HuH-7 (cell line): ENCODE measurements at places on chromosomes 12 and 14.
A peak's percentile ranks its signal among the peaks of the same experiment; 100 is the strongest.

DNA sequence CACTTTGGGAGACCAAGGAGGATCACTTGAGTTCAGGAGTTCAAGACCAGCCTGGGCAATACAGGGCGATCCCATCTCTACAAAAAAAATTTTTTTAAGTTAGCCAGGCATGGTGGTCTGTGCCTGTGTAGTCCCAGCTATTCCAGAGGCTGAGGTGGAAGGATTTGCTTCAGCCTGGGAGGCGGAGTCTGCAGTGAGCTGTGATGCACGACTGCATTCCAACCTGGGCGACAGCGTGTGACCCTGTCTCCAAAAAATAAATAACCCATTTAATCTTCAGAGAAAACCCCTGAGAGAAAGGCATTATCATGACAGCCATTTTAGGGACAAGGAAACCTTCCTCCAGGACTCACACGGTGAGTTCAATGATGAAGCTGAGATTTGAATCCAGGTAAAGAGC lies 3.7 kb upstream of the FKBP4 start:
- DNase-seq = no peak

DNA sequence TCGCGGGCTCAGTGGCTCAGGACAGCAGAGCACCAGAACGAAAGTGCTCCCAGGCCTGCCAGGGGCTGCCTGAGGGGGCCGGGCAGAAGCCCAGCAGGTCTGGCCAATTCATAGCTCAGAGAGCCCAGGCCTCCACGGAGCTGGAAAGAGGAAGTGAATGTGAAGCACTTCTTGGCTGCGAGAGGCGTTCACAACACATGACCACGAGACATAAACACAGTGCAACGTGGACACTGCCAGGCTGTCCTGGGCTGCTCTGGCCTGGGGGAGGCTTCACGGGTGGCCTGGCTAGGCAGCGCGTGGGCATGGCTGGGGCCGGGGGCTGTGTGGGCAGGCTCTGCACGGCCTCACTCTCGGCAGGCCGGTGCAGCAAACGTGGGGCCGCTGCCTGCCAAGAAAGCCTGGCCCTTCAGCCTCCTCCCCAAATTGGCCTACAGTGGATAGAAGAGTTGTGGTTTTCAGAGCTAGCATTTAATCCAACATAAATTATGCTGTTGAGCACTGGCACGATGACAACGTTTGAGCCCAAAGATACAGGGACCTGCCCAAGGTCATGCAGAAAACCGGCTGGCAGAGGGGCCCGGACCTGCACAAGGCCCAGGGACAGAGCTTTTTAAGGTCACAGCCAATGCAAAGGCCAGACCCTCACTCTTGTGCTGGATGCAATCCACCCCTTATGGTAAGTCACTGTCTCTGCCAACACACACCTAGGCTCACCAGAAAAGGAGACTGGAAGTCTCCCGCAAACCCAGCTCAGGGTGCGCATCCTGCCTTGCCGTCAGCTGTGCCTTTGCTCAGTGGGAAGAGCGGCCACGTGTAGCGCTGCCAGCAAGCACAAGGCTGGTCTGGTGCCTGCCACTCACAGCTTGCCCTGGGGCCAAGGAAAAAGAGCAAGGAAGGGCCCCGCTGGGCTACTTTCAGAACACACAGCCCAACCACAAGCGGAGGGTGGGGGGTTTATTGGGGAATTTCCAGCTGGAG lies 8.6 kb downstream of the SLC25A29 start:
- no peak for DNase-seq

DNA sequence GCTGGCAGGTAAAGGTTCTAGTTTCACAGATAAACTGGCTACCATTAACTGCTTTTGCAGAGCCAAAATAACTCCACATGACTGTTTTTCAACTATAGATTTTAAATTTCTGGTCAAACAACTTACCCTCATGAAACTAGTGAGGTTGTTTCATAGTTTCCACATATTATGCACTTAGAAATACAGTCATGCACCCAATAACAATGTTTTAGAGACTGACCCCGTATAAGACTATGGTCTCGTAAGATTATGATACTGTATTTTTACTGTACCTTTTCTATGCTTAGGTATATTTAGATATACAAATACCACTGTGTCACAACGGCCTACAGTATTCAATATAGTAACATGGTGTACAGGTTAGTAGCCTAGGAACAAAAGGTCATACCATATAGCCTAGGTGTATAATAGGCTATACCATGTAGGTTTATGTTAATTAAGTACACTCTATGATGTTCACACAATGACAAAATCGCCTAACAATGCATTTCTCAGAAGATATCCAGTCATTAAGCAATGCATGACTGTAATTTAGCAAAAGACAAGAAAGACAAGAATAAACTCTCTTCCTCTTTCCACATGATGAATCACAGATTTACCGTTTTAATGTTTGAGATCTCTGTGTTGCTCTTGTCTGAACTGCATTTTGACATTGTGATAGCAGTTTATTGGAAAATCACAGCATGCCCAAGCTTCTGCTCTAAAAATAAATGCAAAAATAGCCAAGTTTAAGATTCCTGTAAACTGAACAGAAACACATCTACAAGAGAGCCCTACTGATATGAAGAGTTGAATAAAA lies 17.1 kb downstream of the DICER1 start:
- DNase-seq = no peak

DNA sequence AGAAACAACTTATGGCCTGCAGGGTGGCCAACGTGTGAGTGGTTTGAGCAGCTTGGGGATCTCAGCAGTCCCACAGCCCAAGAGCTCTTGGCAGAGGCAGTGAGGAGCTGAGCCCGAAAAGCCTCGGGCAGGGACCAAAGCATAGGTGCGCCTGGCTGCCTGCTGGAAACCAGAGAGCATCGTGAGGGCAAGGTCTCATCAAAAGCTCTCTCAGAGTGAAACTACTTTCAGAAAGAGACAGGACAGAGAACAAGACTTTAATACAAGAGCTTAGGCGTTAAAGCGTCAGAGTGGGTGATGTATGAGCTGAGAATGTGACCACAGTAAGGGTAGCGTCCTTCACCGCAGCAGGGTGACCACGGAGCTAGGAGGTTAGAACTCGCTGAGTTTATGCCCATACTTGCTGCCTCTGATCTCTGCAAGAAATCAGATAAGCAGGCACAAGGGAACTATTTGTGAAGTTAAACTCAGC lies 30.8 kb downstream of the LGMN start:
- DNase-seq = no peak

DNA sequence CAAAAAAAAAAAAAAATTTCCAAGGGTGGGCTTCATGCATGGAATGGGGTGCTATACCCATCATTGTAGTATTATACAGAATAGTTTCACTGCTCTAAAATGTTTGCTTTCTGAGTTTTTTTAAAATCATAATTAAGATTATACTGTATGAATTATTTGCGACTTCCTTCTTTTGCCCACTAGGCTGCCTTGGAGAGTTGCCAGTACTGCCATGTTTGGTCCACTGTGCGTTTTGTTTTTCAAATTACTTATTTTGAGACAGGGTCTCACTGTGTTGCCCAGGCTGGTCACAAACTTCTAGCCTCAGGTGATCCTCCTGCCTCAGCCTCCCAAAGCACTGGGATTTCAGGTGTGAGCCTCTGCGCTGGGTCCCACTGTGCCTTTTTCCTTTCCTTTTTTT lies 19.9 kb downstream of the PLBD2 start:
- DNase-seq = no peak

DNA sequence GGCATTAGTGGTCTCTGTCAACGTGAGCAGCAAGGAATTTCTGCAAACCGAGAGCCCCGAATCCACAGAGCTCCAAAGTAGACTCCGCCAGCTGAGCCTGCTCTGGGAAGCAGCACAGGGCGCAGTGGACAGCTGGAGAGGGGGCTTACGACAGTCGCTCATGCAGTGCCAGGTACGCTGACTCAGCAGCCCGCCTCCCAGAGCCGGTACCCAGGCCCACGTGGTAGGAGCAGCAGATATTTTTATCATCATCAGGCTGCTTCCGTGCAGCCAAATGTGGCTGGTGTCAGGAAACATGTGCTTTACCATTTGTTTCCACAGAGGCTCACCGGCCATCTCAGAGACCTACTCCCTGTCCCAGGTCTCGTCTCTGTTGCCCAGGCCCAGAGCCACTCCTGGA lies 73.7 kb downstream of the ESR2 start:
- no peak for DNase-seq

DNA sequence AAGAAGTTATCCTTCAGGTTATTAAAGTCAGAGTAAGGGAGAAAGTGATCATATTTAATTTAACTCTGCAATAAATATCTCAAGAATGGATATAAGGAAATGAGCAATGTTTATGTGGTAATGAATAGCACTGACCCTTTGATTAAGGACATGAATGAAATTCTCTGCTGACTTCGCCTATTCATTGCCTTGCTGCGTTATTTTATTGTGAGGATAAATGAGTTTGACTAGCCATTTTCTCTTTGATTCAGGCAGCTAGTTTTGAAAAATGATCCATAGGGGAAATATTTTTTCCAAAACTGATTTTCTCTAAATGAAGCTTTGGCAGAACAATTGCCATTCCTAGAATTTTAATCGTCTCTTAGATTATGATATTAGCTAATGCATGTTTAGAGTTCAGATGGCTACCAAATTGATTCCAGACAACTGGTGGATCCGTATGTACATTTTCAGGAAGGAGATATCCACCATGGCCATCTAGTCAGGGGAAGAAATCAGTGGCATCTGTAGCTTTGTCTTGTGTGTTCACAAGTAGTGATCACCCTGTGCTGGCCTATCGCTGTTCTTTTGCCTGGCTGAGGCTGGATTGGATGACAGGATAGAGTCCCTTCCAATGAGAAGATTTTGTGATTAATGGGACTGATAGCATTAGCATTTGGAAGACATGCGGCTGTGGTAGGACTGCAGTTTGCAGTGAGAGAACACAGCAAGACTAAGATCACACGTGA lies 302.3 kb upstream of the RGS6 start:
- no peak for DNase-seq

DNA sequence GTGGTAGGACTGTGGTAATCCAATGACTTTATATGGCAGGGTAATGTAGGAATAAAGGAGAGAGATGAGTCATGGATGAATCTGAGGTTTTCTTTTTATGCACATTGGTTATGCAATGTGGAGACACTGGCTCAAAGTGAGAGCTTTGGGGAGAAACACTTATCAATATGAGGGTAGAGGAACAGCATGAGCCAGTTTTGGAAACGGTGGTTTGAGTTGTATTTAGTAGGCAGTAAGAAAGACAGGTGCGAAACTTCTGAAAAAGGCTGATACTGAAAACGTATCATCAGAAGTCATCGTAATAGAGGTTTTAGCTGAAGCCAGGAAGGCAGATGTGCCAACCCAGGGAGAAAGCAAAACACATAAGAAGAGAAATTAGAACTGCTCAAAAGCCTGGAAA lies 854.8 kb upstream of the SEL1L start:
- DNase-seq = no peak

GRCh38 chr12:83005534-83006197 lies 319.0 kb downstream of the TMTC2 start:
- DNase-seq = no peak

GRCh38 chr12:76216585-76217472 lies 131.4 kb downstream of the BBS10 start:
- DNase-seq = no peak

GRCh38 chr14:32017587-32017986 lies 59.5 kb upstream of the ARHGAP5 start:
- DNase-seq = no peak

GRCh38 chr12:62760779-62761178 lies 174.2 kb downstream of the PPM1H start:
- DNase-seq = peak; percentile 65

- no peak for DNase-seq
These were observed 7.4 kb downstream of the TCP11L2 start for GRCh38 chr12:106309671-106310505.

DNA sequence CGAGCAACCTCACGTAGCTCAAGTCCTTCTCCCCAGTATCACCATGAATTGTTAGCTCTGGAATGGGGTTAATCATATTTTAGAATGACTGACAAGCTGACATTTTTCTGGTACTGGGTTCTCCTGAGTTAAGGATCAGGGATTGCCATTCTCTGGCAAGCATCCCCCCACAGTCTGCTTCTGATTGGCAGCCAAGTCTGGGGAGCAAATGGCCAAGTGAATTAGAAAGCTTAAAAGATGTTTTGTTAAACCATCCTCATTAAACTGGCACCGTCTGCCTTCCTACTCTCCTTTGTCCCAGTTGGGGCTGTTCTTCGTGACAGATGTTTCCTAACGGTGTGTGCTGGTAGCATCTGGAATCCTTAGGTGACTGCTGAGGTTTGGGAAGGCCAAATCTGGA lies 17.2 kb upstream of the CISTR start:
- no peak for DNase-seq

DNA sequence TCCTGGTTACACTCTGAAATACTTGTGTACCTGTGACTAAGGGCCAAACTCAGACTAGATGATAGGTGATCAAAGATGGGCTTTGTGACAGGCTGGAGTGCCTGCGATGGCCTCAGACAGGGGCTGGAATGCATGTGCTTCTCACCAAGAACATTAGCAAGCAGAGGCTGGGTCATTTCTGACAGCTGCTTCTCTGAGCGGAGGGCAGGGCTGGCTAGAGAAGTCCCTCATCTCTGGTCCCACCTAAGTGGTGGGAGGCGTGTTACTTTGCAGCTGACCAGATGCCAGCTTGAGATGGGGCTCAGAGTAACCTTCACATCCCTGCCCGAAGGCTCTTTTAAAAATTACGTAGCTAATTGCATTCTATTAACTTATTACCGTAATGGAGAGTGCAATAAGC lies 106.8 kb upstream of the RTL1 start:
- DNase-seq = no peak

- DNase-seq = no peak
These were observed 15.4 kb downstream of the NTF3 start for GRCh38 chr12:5447320-5447719.

DNA sequence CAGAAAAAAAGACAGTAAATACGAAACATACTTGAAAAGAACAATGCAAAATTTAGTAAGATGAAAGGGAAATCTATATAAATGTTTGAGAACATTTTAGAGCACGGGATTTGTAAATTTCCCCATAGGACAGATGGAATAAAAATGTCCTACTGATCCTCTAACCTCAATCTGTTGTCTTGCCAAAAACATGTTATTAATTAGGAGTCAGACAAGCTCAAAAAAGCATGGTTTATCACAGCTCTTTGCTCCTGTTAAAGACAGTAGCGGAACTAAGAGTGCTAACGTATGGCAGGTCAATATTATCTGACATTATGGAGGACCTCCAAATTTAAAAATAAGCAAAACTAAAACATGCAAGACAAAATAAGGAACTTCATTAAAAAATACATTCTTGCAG lies 12.9 kb downstream of the GMFB start:
- no peak for DNase-seq
